ENCODE measurements at places on chromosomes 2 and 18.

DNA sequence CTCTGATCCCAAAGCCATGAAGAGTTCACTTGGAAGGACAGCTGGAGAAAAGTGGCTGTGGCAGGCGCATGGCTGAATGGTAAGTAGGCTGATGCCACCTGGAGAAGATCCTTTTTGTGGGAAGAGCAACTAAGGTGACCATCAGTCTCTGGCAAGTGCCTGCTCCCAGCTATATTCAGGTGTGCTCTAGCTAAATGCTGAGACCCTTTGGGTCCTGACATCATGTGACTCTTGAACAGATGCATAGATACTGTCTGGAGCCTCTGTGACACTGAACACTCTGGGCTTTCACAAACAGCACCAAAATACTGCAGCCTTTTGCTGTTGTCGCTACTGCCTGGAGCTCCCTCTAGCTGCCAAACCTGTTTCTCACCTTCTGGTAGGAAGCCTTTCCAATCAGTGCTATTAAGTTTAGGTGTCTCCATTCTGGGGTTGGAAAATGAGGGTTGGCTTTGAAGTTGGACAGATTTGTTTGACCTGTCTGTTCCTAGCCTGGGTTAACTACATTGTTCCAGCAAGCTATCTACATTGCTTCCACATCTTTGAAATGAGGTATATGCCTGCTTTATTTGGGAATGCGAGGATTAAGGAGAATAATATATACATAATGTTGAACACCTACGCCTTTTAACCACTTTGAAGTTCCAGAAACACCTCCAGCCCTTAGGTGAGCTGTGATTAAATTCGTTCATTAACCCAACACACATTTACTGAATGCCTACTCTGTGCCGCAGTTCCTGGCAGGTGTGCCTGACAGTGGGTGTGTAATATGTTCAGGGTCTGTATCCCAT is 3.1 kb downstream of the EGR4 start:
- no peak for DNase-seq

- DNase-seq = no peak
These were observed 62.8 kb upstream of the RNF152 start for GRCh38 chr18:61955644-61956043.

DNA sequence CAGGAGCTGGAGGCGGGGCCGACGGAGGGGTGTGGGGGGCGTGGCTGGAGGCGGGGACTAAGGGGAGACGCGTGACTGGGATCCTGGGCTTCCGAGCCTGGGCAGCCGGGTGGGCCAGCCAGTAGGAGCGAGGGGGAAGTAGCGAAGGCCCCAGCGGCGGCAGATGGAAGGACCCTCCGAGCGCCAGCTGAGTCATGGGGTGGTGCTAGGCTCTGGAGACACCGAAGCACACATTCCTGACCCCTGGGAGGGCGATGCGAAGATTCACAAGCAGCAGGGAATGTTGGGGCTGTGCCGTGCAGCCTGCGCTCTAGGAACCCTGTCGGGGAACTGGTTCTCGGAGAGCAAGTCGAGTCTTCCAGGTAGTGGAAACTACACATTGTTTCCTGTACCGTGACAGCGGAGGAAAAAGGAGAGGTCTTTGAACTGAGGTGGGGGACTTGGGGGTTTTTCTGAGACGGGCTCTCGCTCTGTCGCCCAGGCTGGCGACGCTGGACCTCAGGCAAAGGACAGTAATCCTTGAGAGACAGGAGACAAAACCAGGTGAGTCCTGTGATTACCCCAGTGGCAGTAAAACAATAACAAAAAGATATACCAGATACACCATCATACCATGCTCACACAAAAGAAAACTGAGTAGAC is 650 bp upstream of the AFG3L2 start:
- DNase-seq = no peak

GRCh38 chr2:226030788-226031646 is 631.5 kb downstream of the NYAP2 start:
- DNase-seq = no peak

GRCh38 chr2:206410714-206411113 is 32.6 kb upstream of the ADAM23 start:
- no peak for DNase-seq

DNA sequence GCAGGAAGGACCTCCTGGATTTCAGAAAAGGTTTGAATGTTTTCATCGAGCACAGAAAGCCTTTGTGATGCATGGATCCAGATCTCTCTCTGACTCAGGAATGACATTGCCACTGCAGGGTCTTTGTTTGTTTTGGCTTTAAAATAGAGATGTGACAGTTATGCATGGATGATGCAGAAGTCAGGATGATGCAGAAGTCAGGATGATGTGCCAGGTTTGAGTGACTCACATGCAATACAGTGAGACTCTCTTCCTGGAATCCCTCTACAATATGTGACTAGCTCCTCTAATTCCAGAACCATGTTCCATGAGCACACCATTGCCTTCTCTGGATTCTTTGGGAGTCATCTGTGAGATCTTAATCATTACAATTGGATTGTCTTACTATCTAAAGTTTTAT is 177.9 kb upstream of the RAB6C start:
- no peak for DNase-seq

GRCh38 chr2:54008439-54008838 is 37.6 kb upstream of the PSME4 start:
- no peak for DNase-seq
